ENCODE measurements at places on chromosomes 7 and 10. TPM values are rescaled to one million over a fixed set of nuclear protein-coding genes. Genes with fewer than 3 reads are reported as not detected.
A peak's percentile ranks its signal among the peaks of the same experiment; 100 is the strongest.

DNA sequence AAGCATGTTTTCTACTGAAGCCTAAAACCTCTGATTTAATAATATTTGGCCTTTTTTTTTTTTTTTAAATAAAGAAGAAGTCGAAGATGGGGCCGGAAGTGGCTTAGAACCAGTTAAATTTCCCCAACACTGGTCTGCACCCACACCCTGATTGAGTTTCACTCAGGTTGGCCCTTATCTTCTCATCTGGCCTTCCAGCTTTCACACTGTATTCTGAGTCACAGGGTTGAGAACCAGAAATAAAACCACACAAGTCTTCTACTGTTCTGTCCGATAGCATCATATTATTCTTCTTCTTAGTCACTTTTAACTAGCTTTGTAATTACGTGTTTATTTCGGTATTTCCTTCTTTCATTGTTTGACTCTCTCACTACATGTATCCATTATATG is 9.9 kb downstream of the ZNF365 start:
- DNase-seq, result no peak

DNA sequence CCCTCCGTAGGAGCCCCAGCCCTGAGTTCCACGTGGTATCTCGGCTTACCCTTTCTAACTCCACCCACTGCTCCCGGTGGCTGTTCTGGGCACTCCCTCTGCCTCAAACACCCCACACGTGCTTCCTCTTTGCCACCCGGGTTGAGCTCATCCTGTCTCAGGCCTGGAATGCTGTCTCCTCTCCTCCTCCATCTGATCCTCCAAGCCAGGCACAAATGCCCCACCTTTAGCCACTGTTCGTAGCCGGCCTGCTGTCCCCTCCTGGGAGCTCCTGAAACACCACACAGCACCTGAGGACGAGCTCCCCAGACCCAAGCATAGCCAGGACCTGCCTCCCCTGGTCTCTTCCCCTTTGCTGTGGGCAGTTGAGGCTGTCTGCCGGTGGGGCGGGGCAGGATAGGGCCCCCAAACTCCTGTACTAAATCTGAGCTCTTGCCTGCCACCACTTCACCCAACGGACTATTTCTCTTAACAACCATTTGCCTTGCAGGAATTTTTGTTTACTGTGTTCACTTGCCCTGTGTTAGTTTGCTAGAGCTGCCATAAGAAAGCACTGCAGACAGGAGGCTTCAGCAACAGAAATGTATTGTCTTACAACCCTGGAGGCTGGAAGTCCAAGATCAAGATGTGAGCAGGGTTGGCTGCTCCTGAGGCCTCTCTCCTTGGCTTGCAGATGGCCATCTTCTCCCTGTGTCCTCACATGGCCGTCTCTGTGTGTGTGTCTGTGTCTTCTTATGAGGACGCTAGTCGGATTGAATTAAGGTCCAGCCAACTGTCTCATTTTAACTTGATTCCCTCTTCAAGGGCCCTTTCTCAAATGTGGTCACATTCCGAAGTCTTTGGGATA is 58.3 kb upstream of the SHH start:
- DNase-seq, result peak; percentile 73

DNA sequence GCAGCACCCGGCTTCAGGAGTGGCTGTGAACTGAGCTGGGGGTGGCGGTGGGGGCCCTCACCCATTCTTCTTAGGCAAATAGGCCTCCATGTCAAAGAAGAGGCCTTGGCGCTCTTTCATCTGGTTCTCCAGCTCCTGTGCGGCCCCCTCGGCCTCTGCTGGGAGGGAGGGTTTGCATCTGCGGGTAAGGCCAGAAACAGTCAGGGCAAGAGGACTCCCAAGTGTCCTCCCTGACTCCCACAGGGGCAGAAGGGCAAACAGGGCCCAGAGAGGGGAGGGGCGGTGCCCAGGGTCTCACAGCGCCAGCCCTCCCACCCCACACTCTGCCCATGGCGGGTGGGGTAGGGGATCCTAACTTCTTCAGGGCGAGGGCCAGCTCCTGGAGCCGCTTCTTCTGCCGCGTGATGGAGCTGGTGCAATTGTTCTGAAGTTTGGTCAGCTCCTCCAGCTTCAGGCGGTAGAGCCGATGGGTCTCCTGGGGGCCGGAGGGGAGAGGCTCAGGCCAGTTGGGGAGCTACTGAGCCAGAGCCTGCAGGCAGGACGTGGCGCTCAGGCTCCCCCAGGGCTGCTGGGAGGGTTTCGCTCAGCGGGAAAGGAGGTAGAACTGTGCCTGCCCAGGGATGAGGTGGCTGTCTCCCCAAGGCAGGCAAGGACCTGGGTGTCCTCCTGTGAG is 2.2 kb downstream of the TMEM120A start:
- DNase-seq, result no peak

DNA sequence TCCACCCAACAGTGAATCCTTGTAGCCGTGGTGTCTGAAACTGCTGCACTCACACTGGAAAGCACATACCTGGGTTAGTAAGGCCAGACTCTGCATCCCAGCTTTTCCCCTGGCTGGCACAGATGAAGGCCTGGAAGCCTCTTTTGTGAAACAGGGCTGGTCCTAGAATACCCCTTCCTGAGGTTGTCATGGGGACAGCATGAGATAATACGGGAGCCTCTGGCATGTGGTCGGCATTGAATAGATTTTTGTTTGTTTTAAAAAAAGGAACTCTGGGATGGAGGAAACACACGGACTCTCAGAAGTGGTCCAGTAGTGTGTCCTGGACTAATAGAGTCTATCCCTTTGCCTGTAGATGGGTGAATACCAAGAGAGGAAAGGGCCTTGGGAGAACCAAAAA is 129.7 kb downstream of the TMEM178B start:
- no peak for DNase-seq

The RADIL gene
- 6.1 TPM for total RNA-seq

Measured in mesenteric fat pad (tissue), 1 donor.